ENCODE measurements at places on chromosomes 5 and 9. TPM values are rescaled to one million over a fixed set of nuclear protein-coding genes. Genes with fewer than 3 reads are reported as not detected.

Gene C9orf153
- polyA plus RNA-seq = 0.02 TPM

Gene TAF11L14
- polyA plus RNA-seq = not detected

Gene MOB3B
- 2.0 TPM for polyA plus RNA-seq

Gene BRINP1
- polyA plus RNA-seq = 0.77 TPM

Gene TCF7
- 2.7 TPM for polyA plus RNA-seq

Gene WNT8A
- not detected for polyA plus RNA-seq

Gene ENTPD2
- 1.5 TPM for polyA plus RNA-seq

Gene PCDH1
- 42.6 TPM for polyA plus RNA-seq

Gene NEUROG1
- not detected for polyA plus RNA-seq

Gene SPATA31D4
- not detected for polyA plus RNA-seq

Gene PCDH12
- 0.40 TPM for polyA plus RNA-seq

Gene KIF24
- 0.90 TPM for polyA plus RNA-seq

Gene ZNF367
- polyA plus RNA-seq = 2.5 TPM

All from esophagus (tissue), 2 donors.